Choroid plexus epithelial cell (primary cell): ENCODE measurements at places on chromosomes 7 and 10.

- no peak for DNase-seq
Measured at GRCh38 chr10:71475243-71475871, 78.6 kb downstream of the CDH23 start.

- DNase-seq = no peak
Measured at GRCh38 chr7:100896732-100897608, 1.3 kb upstream of the ACHE start.

- DNase-seq = no peak
Measured at GRCh38 chr7:151968357-151968756, 12.1 kb downstream of the GALNTL5 start.

- peak; percentile 13 for DNase-seq
Measured at GRCh38 chr7:46493196-46493595, 572.1 kb upstream of the IGFBP3 start.

DNA sequence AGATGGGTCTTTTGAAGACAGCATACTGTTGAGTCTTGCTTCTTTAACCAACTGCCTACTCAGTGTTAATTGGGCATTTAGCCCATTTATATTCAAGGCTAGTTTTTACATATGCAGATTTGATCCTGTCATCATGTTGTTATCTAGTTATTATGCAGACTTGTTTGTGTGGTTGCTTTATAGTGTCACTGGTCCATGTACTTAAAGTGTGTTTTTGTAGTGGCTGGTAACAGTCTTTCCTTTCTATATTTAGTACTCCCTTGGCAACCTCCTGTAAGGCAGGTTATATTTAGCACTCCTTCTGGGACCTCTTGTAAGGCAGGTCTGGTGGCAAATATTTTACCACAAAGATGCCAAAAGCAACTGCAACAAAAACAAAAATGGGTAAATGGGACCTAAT, 66.7 kb downstream of the TES start:
- no peak for DNase-seq

DNA sequence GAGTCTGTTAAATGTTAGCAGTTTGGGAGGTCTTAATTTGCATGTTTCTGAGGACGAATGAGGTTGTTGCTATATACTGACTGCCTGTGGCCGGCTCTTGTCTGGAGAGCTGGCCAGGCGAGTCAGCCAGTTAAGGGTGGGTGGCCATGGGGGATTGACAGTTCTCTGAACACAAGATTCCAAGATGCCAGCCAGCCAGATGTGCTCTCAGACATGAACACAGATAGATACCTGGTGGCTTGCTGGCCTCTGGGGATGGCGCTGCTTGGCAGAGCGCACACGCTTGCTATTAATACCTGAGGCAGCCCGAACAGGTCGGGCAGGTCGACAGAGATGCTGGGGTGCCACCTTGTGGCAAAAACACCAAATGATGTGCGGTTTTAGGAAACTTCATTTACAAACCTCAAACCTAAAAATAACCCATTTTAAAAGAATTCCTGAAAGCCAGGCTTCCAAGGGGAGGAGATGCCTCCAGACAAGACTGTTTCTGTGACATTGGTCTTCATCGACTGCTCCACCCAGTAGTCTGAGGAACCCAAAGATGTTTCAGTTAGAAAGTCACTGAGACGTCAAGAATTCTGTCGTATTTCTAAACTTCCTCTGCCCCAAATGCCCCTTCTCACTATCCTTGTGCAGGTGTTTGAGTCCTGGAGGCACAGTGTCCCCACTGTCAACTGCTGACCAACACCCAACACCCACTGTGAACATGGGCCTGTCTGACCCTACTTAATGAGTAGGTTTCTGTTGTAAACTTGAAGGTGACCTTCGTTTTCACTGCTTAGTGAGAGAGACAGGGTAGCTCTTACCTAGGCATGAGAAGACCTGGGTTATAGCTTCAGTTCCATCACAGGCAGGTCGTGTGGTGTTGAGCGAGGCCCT, 123.4 kb downstream of the NT5C2 start:
- peak; percentile 74 for DNase-seq

GRCh38 chr10:120980279-120981255, 129.4 kb downstream of the WDR11 start:
- no peak for DNase-seq

- no peak for DNase-seq
Measured at GRCh38 chr7:47576866-47577306, 5.0 kb downstream of the TNS3 start.

- no peak for DNase-seq
Measured at GRCh38 chr7:41416208-41416595, 286.7 kb downstream of the INHBA start.

- DNase-seq = no peak
Measured at GRCh38 chr7:82975811-82976468, 186.7 kb downstream of the PCLO start.

- DNase-seq = no peak
Measured at GRCh38 chr7:30927559-30927958, 15.9 kb downstream of the AQP1 start.

- no peak for DNase-seq
Measured at GRCh38 chr10:11218395-11218794, 200.7 kb downstream of the CELF2 start.

GRCh38 chr7:124073310-124073645, 40.4 kb upstream of the TMEM229A start:
- no peak for DNase-seq

DNA sequence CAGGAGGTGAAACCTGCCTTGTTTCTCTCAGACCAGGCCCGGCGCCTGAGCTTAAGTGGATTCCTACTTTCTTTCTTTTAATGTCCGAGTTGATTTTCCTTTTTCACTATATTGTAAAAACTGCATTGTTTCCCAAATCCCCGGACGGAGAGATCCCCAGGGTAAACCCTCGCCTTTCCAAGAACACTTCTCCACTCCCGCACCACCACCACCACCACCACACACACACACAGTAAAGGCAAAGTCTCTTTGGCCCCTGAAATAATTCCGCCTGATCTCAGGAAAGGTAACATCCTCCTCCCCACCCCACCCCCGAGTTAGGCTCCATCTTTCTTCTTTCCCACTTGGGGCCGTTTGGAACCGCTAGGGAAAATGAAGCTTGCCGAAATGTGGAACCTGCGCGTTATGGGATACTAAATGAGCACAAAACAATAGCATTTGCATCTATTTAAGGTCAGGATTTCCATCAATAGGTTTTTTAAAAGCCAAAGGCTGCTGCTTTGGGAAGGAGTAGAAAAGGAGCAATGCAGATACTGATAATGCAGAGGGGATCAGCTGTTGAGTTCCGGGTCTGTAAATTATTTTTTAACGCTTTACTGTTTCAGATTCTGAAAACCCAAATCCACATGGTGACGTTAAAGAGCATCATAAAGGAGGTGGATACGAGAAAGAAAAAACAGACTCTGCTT, 2.5 kb downstream of the HPSE2 start:
- DNase-seq = no peak
